ENCODE measurements at places on chromosomes 2 and 18. TPM values are rescaled to one million over a fixed set of nuclear protein-coding genes. Genes with fewer than 3 reads are reported as not detected.

- no peak for DNase-seq
These were observed 265.7 kb upstream of the NT5C1B start for GRCh38 chr2:18855027-18855426.

- peak; percentile 95 for DNase-seq
These were observed 48.6 kb upstream of the FHL2 start for GRCh38 chr2:105447476-105447875.

GRCh38 chr2:3631161-3631850, 26.7 kb upstream of the ALLC start:
- no peak for DNase-seq

DNA sequence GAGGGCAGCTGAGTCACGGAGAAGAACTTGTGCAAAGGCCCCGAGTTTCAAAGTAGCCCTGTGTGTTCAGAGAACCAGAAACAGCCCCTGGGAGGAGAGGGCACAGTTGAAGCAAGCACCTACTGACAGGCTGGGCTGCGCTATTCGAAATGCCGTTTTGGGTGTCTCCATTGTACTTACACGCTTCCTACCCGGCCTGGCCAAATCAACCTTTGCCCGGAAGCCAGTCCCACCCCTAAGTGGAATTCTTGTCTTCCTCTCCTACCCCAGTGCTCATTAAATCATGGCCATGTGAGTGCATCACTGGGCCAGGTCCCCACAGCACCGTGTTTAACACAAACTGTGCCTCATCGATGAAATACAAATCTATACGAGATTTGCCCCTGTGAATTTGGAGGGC, 6.0 kb downstream of the DIPK1C start:
- no peak for DNase-seq

DNA sequence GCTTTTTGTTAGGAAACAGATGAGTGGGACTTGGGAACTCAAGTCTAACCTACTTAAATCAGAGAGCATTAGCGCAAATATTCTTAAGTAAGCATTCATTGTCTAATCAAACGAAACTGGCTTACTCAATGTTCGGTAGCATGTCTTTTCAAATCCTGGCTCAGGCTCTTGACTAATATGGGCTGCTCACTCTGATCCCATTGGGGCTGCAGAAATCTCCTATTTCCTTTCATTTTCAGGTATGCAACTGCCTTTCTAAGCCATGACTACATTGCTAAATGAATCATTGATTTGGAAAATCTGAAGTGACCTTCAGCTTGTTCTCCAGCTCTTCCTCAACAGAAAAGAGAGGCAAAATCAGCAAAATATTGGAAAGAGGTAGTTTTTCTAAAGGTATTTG, 2084.4 kb upstream of the PIK3C3 start:
- no peak for DNase-seq

The SIX3 gene
- 1.4 TPM for total RNA-seq

The CMPK2 gene
- not detected for total RNA-seq

The REEP1 gene
- total RNA-seq: 0.25 TPM

The ASAP2 gene
- 66.8 TPM for total RNA-seq

The LRRTM1 gene
- not detected for total RNA-seq

The IL36B gene
- not detected for total RNA-seq
